ENCODE measurements at places on chromosomes 3 and 15.

DNA sequence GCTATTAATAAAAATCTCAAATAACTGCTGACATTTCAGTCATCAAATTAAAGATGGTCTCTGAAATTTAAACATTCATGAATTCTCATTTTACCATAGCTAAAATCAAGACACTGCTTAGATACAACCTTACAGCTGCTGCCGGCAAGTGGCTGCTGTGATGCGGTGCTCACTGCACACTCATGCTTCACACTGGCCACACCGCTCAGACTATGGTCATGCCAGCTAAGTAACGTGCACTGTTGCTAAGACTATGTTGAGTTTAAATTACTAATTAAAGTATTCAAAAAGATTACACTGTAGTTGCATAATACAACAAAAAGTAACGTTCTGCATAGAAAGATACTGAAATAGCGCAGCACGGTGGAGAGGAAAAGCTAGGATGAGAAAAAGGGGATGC, 12.1 kb downstream of the ATP13A3 start:
- no peak for DNase-seq

DNA sequence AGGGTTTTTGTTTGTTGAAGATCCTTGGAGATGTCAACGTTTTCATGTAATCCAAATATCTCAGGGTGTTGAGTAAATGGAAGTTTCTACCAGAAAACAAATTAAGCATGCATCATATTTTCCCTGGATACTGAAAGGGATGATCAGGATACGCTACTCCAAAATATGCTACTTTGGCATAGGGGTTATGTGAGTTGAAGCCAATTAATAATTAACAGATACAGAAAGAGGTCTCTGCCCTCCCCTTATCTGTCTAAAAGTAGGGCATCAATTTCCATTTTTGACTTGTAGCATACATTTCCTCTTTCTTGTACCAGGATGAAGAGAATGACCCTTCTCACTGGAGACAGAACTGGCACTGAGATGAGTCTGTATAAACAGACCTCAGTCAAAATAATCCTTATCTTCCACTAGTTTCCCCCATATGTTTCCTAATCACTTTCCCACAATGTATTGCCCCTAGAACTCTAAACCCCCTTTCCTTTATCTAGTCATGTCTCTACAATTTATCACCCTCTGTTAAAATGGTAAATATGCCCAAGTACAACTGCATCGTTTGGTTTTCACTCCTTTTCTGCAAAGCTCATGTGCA, 17.4 kb upstream of the ASB14 start:
- DNase-seq: no peak

- DNase-seq: peak; percentile 22
Measured at GRCh38 chr3:41598402-41599126, 363.3 kb downstream of the ULK4 start.

DNA sequence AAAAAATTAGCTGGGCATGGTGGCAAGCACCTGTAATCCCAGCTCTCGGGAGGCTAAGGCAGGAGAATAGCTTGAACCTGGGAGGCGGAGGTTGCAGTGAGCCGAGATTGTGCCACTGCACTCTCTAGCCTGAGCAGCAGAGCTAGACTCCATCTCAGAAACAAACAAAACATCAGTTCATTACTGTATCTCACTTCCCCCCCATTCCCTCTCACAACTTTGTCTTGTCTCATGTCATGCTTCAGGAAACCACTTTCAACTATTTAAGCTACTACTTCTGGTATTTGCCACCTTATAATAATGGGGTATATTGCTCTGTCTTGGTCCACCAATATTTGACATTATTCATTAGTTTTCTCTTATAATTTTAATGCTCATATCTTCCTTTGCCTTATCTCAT, 26.2 kb downstream of the PIK3CA start:
- DNase-seq: no peak

- no peak for DNase-seq
Measured at GRCh38 chr15:34160735-34161134, 49.2 kb downstream of the KATNBL1 start.

DNA sequence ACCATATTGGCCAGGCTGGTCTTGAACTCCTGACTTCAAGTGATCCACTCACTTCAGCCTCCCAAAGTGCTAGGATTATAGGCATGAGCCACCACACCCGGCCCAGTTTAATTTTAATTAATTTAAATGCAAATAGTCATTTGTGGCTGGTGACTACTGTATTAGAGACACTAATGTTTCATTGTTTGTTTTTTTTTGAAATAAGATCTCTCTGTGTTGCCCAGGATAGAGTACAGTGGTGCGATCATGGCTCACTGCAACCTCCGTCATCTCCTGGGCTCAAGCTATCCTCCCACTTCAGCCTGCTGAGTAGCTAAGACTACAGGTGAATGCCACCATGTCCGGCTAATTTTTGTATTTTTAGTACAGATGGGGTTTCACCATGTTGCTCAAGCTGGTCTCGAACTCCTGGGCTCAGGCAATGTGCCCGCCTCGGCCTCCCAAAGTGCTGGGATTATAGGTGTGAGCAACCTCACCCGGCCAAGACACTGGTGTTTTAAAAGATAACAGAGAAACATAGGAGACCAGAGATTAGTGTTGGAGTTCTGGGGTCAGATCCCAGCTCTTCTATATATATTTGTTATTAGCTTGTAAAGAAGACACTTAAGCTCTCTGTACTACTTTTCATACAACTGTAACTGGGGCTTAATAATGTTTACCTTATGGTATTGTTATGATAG, 34.5 kb upstream of the RAB11A start:
- DNase-seq: no peak

- DNase-seq: no peak
Measured at GRCh38 chr3:153614140-153614539, 452.1 kb downstream of the RAP2B start.

- no peak for DNase-seq
Measured at GRCh38 chr3:194177141-194177540, 41.2 kb downstream of the HES1 start.

GRCh38 chr15:79549196-79549595, 117.1 kb downstream of the MINAR1 start:
- DNase-seq: no peak

GRCh38 chr3:51819709-51820406, 40.8 kb upstream of the IQCF6 start:
- peak; percentile 12 for DNase-seq

Measured in T47D (cell line).